Naive thymus-derived CD4-positive, alpha-beta T cell (primary cell): ENCODE measurements at places on chromosomes 7 and 10.

- no peak for DNase-seq
- H3K27me3 ChIP-seq, result no peaks in the 10 kb centered on the region
- no peak overlapping the region for H3K4me3 ChIP-seq
- no peaks in the 10 kb centered on the region for H3K36me3 ChIP-seq
Measured at GRCh38 chr10:74888962-74889661, 62.7 kb downstream of the KAT6B start.

- no peak overlapping the region for H3K27ac ChIP-seq
- DNase-seq, result no peak
- peaks cover 4% of the 10 kb centered on the region for H3K4me1 ChIP-seq
- H3K27me3 ChIP-seq, result no peaks in the 10 kb centered on the region
- peaks cover 40% of the 10 kb centered on the region for H3K36me3 ChIP-seq
Measured at GRCh38 chr10:92010047-92010735, 86.6 kb downstream of the BTAF1 start.

GRCh38 chr7:106125417-106125816 is 13.3 kb upstream of the SYPL1 start:
- H3K27me3 ChIP-seq, result no peaks in the 10 kb centered on the region
- no peaks in the 10 kb centered on the region for H3K36me3 ChIP-seq
- H3K4me1 ChIP-seq, result peaks cover 8% of the 10 kb centered on the region
- no peak overlapping the region for H3K4me3 ChIP-seq
- no peak overlapping the region for H3K27ac ChIP-seq

GRCh38 chr7:140831724-140832123 is 93.0 kb downstream of the BRAF start:
- H3K4me3 ChIP-seq, result no peak overlapping the region
- DNase-seq, result no peak
- H3K27me3 ChIP-seq, result no peaks in the 10 kb centered on the region
- no peaks in the 10 kb centered on the region for H3K4me1 ChIP-seq
- H3K36me3 ChIP-seq, result peaks cover 17% of the 10 kb centered on the region

DNA sequence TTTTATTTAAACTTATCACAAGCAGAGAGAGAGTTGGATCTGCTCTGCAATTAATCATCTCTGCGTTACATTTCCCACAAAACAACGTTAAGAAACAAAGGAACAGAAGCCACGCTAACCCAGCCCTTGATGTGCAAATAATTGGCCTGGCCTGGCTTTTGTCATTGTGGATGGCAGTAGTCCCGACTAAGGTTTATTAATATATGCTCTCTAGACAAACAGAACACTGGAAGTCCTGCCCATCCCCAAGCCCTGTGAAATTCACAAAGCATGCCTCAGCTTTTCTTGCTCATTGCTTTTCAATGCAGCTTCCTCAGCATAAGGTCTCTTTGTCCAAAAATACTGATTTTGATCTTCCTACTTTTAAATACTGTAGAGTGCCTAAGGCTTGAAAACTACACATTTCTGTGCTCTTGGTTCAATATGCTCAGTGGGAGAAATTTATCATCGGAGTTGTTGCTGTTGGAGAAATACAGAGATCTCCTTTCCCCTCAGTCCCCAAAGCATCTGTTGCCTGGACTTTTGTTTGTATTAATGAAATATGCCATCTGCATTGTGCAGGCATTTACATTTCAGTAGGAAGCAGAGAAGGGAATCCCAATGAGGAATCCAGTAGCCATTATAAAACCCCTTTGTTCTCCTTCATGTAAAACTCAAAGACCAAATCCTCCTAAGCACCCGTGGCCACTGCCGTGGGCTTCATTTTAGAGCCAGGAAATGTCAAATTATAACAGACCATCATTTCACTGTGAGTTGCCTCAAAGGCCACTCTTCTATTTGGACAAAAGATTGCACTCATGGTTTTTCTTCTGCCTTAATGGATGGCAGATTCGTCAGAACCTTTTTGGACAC is 61.1 kb downstream of the SORCS1 start:
- no peaks in the 10 kb centered on the region for H3K4me1 ChIP-seq
- H3K4me3 ChIP-seq, result no peak overlapping the region
- no peaks in the 10 kb centered on the region for H3K36me3 ChIP-seq
- H3K27ac ChIP-seq, result no peak overlapping the region
- DNase-seq, result no peak

GRCh38 chr7:41472427-41473125 is 230.3 kb downstream of the INHBA start:
- DNase-seq, result no peak
- H3K27ac ChIP-seq, result no peak overlapping the region
- H3K36me3 ChIP-seq, result no peaks in the 10 kb centered on the region

GRCh38 chr10:43873717-43874116 is 225.0 kb upstream of the ZNF32 start:
- H3K27me3 ChIP-seq, result no peaks in the 10 kb centered on the region
- no peaks in the 10 kb centered on the region for H3K4me1 ChIP-seq
- no peaks in the 10 kb centered on the region for H3K36me3 ChIP-seq

- H3K27me3 ChIP-seq, result no peaks in the 10 kb centered on the region
- H3K4me3 ChIP-seq, result no peak overlapping the region
- no peaks in the 10 kb centered on the region for H3K36me3 ChIP-seq
- H3K4me1 ChIP-seq, result no peaks in the 10 kb centered on the region
- no peak overlapping the region for H3K27ac ChIP-seq
Measured at GRCh38 chr7:41629711-41630111, 73.2 kb downstream of the INHBA start.

- no peak overlapping the region for H3K27ac ChIP-seq
- peaks cover 5% of the 10 kb centered on the region for H3K36me3 ChIP-seq
- H3K4me3 ChIP-seq, result no peak overlapping the region
- H3K27me3 ChIP-seq, result peaks cover 2% of the 10 kb centered on the region
Measured at GRCh38 chr7:16685535-16685934, 39.6 kb downstream of the BZW2 start.

- no peak overlapping the region for H3K27ac ChIP-seq
- DNase-seq, result no peak
- no peaks in the 10 kb centered on the region for H3K27me3 ChIP-seq
- peaks cover 37% of the 10 kb centered on the region for H3K4me1 ChIP-seq
Measured at GRCh38 chr10:79023240-79024162, 45.3 kb upstream of the ZMIZ1 start.

GRCh38 chr10:122199689-122200088 is 71.4 kb upstream of the BTBD16 start:
- H3K4me1 ChIP-seq, result no peaks in the 10 kb centered on the region
- H3K36me3 ChIP-seq, result no peaks in the 10 kb centered on the region
- no peak overlapping the region for H3K4me3 ChIP-seq
- DNase-seq, result no peak
- no peak overlapping the region for H3K27ac ChIP-seq
- no peaks in the 10 kb centered on the region for H3K27me3 ChIP-seq

DNA sequence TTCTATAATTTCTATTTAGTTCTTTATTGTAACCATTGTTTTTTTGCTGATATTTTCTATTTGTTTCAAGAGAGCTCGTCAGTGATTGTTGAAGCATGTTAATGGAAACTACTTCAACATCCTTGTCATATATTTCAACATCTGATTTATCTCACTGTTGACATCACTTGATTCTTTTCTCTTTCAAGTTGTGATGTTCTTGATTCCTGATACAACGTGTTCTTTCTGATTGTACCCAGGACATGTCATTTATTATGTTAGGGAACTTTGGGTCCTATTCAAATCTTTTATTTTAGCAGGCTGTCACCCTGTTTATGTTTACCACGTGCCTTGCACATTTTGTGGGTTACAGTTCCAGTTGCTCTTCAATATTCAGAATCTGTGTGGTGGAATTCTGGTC is 79.8 kb upstream of the RSU1 start:
- H3K27me3 ChIP-seq, result no peaks in the 10 kb centered on the region
- DNase-seq, result no peak
- no peak overlapping the region for H3K27ac ChIP-seq
- no peaks in the 10 kb centered on the region for H3K4me1 ChIP-seq

DNA sequence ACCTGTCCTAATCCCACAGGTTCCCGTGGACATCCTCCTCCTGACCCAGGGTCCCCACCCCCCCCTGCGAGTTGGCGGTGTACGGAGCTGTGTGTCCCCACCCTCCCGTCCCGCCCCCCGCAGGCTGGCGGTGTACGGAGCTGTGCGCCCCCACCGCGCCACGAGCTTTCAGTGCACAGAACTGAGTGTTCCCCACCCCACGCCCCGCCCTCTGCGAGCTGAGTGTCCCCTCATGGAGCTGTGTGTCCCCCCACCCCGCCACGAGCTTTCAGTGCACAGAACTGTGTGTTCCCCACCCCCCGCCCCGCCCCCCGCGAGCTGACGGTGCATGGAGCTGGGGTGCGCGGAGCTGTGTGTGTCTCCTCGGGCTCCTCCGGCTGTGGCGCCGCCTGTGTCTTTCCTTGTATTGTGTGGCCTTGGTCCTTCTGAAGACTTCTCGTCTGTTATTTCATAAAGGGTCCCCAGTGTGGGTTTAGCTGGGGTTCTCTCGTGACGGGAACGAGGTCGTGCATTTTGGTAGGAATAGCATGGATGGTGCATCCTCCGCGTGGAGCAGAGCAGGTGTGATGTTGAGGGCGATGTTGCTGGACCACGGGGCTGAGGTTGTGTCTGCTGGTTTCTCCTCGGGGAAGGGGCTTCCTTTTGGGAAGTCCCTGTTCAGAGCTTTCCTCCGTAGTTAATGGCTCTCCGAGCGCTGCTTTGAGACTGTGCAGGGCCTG is 18.0 kb upstream of the JAKMIP3 start:
- H3K27me3 ChIP-seq, result no peaks in the 10 kb centered on the region
- no peaks in the 10 kb centered on the region for H3K4me1 ChIP-seq
- no peaks in the 10 kb centered on the region for H3K36me3 ChIP-seq
- no peak overlapping the region for H3K4me3 ChIP-seq
- no peak overlapping the region for H3K27ac ChIP-seq
- no peak for DNase-seq

- no peak overlapping the region for H3K4me3 ChIP-seq
- no peak for DNase-seq
- no peaks in the 10 kb centered on the region for H3K36me3 ChIP-seq
- H3K27me3 ChIP-seq, result no peaks in the 10 kb centered on the region
- no peak overlapping the region for H3K27ac ChIP-seq
Measured at GRCh38 chr10:27312854-27313253, 72.3 kb upstream of the ACBD5 start.

DNA sequence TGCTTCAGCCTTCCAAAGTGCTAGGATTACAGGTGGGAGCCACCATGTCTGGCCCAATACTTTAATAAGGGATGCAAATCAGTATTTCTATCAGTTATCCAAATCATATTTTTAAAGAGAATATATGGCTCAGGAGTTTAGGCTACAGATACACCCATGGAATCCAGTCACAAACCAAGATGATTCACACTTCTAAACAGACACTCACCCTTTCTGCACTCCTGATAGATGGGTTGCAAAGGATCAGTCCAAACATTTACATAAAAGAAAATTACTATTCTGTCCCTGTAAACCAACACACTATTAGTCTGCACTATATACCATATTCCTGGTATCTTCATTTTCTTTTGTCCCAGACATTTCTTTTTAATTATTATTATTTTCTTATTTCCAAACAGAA is 2.2 kb downstream of the MORN4 start:
- DNase-seq, result no peak
- H3K4me1 ChIP-seq, result peaks cover 10% of the 10 kb centered on the region
- no peak overlapping the region for H3K4me3 ChIP-seq
- no peak overlapping the region for H3K27ac ChIP-seq

- H3K4me3 ChIP-seq, result no peak overlapping the region
- peaks cover 16% of the 10 kb centered on the region for H3K4me1 ChIP-seq
Measured at GRCh38 chr7:157888579-157888978, 551.8 kb downstream of the DNAJB6 start.

DNA sequence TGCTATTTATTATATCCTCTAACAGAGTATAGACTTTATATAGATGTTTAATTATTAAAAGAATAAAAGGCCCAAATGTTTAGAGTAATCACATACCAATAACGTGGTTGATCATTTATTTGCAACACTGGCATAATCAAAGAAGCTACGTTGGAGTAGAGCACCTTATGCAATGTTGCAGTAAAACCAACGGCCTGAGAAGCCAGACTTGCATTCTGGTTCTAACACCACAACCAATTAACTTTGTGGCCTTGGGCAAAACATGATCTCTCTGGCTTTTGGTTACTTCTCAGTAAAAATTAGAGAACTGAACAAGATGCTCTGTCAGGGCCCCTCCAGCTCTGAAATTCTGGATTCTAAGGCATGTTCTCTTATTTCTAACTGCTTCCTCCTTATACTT is 476.2 kb downstream of the GRM8 start:
- H3K27ac ChIP-seq, result no peak overlapping the region
- no peaks in the 10 kb centered on the region for H3K27me3 ChIP-seq
- no peaks in the 10 kb centered on the region for H3K4me1 ChIP-seq
- no peak for DNase-seq
